Activated CD8-positive, alpha-beta memory T cell treated with anti-CD3 and anti-CD28 coated beads, Interleukin-2, amount 50 U/mL, for 4 hours (primary cell): ENCODE measurements at places on chromosomes 2 and 18.

DNA sequence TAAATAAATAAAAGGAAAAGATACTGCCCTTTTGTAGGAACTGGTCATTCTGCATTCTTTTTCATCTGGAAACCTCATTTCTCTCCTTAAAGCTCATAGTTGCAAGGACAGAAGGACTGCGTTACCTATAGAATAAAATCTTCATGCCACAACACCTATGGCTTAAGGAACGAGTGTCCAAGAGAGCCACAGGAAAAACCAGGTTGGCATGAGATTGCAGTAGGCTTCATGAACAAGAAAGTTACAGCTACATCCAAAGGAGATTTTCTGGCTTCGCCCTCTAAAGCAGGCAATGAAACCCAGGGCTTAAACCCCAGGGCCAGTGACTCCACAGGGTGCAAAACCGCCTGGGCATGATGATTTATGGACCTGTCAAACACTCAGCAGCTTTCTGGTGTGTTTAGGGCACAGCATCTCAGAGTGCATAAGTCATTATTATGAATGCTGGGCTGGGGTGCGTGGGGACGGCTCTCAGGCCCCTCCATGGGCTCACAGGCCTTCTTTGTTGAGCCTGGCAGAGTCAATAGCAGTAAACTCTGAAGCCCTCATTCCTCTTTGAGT, 30.7 kb upstream of the PIEZO2 start:
- no peak for DNase-seq

GRCh38 chr2:202025816-202026215, 7.8 kb upstream of the FZD7 start:
- no peak for DNase-seq

GRCh38 chr2:86012007-86012712, 93.5 kb downstream of the POLR1A start:
- DNase-seq = no peak

DNA sequence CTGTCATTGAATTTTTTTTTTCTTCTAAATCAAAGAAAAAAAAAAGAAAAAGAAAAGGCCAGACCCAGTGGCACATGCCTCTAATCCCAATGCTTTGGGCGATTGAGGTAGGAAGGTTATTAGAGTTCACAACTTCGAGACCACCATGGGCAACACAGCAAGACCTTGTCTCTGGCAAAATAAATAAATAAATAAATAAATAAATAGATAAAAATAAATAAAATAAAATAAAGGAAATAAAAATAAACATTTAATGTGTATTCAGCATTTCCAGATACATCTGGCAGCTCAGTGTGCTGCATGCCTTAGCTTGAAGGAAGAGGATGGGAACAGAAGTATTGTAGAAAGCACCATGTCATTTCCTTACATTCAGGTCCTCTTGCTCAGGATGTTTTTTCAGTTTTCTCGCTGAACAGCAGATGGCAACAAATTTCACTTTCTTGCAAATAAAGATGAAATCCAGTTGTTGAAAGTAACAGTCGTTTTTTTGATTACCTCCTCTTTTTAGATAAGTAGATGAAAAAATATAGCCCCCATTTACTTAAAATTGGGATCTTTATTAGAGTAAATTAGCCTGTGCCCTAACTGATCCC, 25.7 kb upstream of the FAM178B start:
- DNase-seq = no peak

GRCh38 chr18:48546396-48546795, 7.6 kb downstream of the CTIF start:
- DNase-seq = no peak

DNA sequence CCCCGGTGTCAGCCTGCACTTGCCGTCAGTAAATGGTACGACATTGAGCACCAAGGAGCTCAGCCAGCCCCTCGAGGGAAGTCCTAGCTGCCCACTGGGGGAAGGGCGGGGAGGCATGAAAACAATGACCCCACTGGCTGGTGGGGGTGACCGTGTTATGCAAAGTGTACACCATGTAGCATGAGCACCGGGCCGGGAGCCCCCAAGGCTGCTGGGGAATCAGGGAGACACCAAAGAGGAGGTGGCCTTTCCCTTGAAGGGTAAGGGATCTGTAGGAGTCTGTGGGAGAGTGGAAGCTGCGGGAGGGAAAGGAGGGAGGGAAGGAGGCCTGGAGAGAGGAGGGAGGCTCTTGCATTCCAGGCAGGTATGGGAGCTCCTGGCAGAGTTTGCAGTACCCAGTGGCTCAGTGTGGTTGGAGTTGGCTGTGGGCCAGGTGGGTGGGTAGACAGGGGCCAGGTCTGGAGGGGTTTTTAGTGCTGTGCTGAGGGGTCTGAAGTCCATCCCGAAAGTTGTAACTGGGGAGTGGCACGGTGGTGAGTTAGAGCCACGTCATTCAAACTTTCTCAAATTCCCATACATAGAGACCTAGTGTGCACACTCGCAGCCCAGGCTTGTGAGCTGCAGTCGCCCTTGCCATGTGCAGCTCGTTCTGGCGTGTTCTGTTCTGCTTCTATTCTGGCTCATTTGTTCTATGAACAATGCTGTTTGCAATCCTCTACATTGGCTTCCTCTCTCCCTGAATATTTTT, 22.4 kb downstream of the RRM2 start:
- no peak for DNase-seq

DNA sequence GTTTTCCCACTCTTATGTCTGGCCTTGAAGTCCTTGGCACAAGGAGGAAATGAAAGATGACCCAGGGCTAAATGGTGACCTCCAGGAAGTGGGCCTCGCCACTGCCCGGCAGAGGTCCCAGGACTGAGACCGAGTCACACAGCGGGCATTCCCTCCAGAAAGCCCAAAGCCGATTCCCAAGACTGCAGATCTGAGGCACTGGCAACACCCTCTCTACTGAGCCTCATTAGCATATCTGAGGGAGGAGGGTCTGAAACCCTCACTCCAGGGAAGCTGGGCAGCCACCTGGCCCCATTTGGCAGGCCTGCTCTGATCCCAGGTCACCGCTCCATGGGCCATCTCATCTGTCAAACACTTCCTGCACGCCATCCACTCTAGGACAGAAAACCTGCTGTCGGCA, 29.1 kb downstream of the FAM178B start:
- DNase-seq = no peak

DNA sequence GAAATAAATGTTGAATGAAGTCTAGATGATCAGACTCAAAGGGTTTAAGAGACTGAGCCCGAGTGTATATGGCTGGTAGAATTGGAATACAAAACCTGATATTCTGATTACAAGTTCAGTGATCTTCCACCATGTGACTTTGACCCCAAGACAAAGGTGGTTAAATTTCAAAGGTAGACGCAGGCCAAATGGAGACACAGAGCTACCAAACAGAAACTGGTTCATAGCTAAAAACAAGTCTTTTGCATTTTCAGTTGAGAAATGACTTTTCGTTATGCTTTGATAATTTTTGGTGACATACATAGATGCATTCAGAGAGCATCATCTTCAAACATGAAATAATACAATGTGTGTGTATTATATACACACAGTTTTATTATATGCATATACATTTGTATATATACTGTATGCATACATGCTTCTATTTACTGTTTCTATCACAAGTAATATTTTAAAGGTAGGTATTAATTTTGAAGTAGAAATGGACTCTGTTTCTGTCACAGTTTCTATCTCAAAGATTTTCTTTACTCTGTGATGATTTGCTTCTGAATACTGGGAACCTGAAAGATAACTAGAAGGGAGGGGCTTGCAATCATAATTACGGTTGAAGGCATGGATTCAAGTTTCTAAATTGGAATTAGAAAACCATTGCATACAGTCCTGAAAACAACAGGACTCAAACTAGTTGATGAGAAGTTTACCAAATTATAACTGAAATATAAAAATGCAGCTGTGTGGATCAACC, 142.3 kb downstream of the ABCA12 start:
- no peak for DNase-seq
